NCI-H460 (cell line): ENCODE measurements at places on chromosomes 2 and 18. TPM values are rescaled to one million over a fixed set of nuclear protein-coding genes. Genes with fewer than 3 reads are reported as not detected.
A peak's percentile ranks its signal among the peaks of the same experiment; 100 is the strongest.

DNA sequence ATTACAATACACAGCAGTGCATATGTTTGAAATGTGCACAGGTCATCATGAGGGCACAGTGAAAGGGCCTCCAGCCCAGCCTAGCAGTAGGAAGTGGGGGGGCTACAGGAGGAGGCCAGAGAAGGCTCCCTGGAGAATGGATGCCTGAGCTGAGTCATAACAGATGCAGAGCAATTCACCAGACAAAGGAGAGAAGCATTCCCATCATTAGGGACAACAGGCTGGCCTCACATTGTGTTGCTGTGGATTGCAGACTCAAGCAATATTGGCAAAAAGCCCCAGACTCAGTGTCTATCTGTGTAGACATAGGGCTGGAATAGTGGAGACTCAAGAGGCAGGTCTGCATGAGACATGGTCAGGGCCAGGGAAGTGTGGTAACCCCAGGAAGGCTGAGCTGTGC, 329.9 kb downstream of the DLGAP1 start:
- no peak for DNase-seq

DNA sequence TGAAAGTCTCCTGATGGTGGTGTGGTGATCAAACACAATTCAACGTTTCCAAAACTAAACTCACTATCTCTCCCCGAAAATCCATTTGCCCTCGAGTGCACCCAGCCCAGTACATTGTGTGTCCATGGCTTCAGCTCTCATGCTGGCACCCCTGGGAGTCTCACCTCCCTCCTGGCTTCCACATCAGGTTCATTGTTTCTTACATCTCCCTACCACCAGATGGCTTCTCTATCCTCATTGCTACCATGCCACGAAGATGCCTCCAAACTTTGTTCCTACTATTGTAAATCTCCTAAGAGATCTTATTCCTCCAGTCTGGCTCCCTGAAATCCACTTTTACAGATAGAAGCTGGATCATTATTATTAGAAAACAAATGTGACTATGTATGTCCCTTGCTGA, 197.0 kb downstream of the MYT1L start:
- no peak for DNase-seq

GRCh38 chr2:142061733-142062132, 69.1 kb downstream of the LRP1B start:
- DNase-seq, result no peak

GRCh38 chr2:238475034-238475433, 48.3 kb downstream of the ASB1 start:
- DNase-seq, result no peak

- no peak for DNase-seq
Measured at GRCh38 chr2:18167871-18168270, 289.4 kb downstream of the KCNS3 start.

DNA sequence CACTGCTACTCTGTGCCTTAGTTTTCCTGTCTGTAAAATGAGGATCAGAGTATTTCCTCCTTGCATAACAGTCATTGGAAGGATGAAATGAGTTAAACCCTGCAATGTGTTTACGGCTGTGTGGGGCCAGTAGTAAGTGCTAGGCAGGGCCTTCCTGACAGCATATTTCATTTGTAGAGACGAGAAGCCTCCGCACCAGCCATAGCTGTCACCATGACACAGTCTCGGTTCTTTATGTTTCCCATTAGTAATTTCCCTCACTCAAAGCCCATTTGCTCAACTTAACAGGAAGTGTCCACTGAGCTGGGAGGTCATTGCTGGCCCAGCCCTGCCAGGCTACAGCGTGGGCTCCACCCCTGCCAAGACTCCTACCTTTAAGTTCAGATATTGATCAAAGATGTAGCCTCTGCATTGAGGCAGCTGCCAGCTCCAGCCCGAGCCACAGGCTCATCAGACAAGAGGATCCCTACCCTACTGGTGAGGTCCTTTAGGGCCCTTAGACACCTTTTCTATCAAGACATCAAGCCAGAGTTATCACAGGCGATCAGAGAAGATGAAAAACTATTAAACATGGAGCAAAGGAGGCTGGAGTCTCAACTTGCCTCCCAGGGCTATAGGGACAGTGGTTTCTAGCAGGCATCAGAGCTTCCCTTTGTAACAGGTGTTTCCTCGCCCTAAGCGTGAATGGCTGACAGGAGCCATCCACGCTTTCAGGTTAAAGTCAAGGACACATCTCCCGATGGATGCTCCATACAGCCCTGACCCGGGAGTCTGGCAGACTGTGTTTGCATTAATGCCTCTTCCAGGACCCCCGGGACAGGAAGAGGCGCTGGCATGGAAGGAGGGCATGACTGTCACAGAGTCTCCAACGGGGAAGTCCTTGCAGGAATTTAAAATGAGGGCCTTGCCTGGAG, 251.7 kb downstream of the NDUFA10 start:
- no peak for DNase-seq

DNA sequence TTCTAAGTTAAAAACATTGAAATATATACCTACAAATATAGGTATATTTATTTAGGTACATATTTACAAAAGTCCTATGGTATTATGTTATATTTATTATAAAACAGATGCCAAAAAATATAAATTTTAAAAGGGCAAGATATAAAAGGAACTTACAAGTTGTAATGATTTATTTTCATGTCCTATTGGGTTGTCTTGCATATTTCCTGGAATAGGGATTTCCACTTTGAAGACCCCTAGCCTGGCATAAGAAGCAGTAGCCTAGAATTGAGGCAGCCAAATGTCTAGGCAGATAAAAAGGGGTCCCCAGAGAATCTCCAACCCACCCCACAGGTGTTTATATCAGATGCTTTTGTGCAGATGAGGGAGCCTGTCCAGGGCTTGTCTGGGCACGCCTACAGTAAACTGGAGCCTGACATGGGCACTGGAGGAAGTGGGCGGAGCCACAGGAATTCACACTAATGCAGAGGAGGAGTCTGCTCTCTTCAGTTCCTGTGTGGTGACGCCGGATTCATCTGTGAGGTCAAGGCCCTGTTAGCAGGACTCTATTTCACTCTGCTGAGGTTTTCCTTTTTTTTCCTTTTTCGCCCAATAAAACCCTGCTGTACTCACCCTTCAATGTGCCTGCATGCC, 1088.9 kb upstream of the PIK3C3 start:
- DNase-seq, result no peak

DNA sequence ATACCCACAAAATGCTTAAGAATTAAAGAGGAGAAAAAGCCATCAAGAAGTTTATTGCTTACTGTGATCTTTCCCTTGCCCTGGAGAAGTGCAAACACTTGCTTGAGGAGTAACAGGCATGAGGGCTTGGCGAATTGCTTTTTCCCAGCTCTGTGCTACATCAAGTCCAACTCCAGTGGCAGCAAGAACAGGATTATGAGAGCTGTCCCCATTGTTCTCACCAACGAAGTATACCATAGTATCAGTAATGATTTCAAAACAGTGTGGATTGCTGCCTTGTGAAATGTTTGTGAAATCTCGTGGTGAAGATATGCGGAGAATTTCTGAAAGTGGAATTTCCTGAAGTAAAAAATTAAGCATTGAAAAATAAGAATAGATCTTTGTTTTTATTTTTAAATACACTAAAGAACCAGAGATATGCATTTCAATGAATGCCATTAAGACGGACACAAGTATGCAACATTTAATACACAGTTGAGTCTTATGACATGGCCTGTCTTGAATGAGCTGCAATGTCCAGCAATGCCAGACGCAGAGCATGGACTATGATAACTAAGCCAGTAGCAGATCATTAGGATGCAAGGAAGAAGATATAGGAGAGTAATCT, 43.0 kb downstream of the NDUFAF7 start:
- DNase-seq, result no peak

- DNase-seq, result no peak
Measured at GRCh38 chr2:203763938-203764664, 57.7 kb downstream of the CD28 start.

DNA sequence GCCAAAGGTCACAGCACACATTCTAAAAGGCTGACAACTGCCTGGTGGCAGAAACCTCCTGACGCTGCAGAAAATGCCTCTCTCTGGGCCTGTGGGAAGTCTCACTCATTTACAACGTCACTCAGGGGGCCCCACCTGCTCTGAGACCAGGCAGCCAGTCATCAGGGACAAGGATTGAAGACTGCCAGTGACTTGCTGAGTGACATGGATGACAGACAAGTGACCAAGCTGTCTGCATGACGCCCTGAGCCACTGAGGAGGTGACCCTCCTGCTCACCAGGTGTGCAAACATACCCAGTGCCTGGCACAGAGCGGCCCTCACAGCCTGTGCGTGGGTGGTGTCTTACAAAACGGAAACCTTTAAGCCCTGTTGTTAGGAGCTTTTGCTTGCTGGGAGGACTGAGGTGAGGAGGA, 392.4 kb downstream of the TNS1 start:
- no peak for DNase-seq

- DNase-seq, result no peak
Measured at GRCh38 chr2:152411154-152411553, 76.2 kb downstream of the FMNL2 start.

GRCh38 chr2:85387754-85388153, 22.4 kb downstream of the CAPG start:
- DNase-seq, result no peak

DNA sequence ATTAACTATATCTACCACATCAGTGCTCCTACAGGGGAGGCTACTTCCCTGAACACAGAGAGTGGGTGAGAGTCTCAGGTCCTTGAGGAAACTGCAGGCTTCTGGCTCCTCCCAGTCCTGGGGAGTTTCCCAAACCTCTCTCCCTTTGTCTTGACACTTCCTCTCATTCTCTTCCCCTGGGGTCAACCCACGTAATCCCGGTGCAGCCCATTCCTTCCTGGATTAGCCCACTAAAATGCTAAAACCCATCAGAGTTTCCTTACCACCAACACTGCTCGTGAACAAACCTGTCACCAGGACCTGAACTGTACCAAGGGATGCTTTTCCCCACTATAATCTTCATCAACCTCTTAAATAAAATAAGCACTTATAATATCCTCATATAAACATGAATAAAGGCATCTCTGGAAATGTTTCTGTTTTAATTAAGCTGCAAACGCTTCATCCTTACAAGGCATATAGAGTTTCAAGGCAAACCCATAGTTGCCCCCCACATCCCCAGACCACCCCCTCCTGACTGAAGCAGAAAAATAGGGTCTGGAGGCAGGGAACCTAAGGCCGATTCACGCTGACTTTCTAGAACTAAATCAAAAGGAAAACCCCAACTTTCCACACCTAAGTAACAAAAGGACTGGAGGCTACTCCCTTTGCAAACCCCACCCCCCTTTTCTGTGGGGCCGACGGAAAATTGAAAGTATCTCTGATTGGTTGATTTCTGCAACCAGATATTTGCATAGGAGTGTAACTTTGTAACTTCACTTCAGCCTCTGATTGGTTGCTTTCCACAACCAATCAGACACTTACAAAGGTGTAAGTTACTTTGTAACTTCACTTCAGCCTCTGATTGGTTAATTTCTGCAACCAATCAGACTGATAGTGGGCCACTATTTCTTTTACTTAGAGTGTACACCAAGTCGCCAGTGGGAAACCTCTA, 19.0 kb downstream of the TMSB10 start:
- DNase-seq, result peak; percentile 97

DNA sequence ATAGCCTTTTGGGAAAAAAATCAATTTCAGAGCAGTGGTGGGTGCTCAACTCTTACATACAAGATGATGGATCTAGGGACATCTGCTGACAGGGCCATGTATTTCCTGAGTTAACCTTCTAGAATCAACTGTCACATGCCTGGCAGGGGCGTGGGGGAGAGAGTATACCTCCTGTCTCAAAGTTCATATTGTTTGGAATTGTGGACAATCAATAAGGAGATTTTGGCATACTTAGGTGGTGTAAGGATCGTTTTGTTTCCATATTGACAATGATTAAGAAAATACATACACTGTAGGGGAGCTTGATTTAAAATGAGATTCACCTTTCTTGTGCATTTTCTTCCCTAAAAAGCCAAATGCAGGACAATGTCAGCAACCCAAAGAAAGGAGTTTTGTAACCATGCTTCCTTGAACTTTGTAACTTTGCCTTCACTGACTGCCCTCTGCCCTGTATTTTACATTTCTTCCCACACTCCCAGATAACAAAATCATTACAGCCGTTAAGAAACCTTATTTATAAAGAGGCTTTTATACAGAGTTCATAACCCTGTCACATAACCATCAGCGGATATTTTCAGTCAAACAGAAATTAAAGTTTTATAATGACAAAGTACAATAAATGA, 88.4 kb downstream of the MEP1B start:
- DNase-seq, result no peak

GRCh38 chr2:240300261-240300821, 135.1 kb upstream of the GPC1 start:
- no peak for DNase-seq

- DNase-seq, result no peak
Measured at GRCh38 chr2:101864426-101864825, 127.3 kb upstream of the IL1R2 start.

GRCh38 chr18:59606193-59607077, 90.8 kb downstream of the CCBE1 start:
- no peak for DNase-seq

- DNase-seq, result no peak
Measured at GRCh38 chr2:19776941-19777514, 124.8 kb downstream of the TTC32 start.

- DNase-seq, result no peak
Measured at GRCh38 chr2:102334486-102334885, 21.1 kb upstream of the IL18R1 start.

DNA sequence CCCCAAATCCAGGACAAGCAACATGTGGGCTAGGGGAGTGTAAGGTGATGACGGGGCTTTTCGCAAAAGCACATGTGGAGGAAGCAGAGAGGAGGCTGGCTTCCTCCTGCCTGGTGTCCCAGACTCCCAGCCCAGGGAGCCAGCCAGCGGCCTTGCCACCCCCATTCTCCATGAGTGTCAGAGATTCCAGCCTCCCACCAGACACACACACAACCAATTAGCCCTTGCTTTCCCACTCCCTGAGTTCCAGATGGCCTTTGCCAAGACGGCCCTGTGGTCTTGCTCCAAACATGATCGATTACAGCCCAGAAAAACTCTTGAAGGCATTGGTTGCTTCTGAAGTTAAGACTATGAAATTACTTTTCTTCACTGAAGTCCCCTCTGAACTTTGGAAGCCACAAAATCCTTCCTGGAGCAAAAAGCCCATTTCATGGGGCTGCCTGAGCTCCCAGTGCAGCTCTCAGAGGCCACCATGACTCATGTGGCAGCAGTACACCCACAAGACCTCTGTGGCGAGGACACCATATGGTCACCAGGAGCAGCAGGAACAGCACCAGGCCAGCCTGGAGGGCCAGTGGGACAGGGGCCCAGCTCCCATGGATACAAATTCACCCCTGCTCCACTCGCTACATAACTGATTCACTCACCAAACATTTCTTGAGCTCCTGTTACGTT, 69.1 kb upstream of the PID1 start:
- DNase-seq, result no peak

- DNase-seq, result no peak
Measured at GRCh38 chr2:220767591-220768255, 804.4 kb downstream of the EPHA4 start.

The CTNNA2 gene
- not detected in 2 replicates for total RNA-seq

The TMEM37 gene
- 1.4 and 2.5 TPM in 2 replicates for total RNA-seq

The SCN2A gene
- total RNA-seq, result not detected in 2 replicates

The CDCA7 gene
- 25.1 and 27.6 TPM in 2 replicates for total RNA-seq

The PLCD4 gene
- 2.8 and 7.6 TPM in 2 replicates for total RNA-seq

The TUBB8B gene
- 0.07 TPM in 1 of 2 replicates, not detected in the other for total RNA-seq

The FAP gene
- total RNA-seq, result not detected in 2 replicates

The SCN1A gene
- total RNA-seq, result 0.05 TPM in 1 of 2 replicates, not detected in the other

The ALPI gene
- total RNA-seq, result not detected in 2 replicates

The SERPINB3 gene
- total RNA-seq, result 0.15 and 0.23 TPM in 2 replicates

The MROH2A gene
- total RNA-seq, result not detected in 2 replicates
